Effector CD4-positive, alpha-beta T cell (primary cell): ENCODE measurements at places on chromosomes 12 and 14.

GRCh38 chr14:97058589-97058988 is 261.4 kb downstream of the VRK1 start:
- no peak for DNase-seq

DNA sequence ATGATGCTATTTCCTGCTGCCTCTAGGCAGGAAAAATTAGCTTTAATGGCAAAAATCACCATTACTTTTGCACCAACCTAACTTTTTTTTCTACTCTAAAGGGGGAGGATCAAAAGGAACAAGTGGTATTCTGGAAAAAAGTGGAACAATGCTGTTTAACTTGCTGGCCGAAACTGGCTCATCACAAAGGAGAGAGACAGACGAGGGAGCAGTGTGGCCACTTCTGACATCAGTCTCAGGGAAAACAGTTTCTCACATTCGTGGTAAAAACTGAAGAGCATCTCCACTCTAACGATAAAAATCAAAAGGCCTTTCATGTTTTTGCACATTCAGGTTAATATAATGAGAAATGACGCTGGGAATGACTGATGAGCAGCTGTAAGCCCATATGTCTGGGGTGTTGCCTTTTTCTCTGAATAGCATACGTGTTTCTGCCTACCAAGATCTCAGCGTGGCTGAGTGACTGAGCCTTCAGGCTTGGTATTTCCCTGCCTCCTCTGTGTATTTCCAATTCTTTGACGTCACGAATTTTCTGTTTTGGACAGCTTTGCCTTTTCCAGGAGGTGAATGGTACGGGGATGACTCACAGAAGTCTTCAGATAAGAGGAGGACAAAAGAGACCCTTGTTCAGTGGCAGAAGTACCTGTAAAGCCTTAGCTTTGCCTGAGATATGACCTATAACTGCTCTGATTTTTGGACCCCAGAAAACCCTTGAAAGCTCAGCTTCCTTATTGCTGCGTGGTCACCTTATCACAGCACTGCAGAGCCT is 358.8 kb downstream of the GLT1D1 start:
- DNase-seq: no peak

DNA sequence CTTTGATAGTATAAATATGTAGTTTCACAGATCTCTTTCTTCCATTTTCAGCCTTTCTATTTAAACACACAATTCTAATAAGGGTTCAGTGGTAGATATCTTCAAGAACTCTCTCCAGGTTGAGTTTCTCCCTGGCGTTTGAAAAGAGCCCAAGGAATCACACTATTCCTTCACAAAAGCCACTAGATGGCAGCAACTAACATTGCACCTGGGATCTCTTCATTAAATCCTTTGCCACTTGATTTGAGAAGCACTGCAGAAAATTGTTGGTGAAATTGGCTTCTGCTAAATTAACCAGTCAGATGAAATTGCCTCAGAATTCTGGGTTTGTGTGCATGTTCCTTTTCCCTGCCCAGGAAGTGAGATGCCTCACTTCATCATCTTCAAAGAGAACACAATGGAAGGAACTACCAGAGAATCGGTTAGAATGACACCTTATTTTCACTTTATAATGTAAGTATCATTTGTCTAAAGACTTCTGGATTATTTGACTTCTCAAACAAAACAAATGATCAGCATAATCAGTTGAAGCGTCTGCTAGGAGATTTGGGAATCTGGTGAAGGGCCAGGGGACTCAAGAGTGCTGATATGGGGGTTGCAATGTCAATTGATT is 6.8 kb downstream of the CCDC198 start:
- no peak for DNase-seq

DNA sequence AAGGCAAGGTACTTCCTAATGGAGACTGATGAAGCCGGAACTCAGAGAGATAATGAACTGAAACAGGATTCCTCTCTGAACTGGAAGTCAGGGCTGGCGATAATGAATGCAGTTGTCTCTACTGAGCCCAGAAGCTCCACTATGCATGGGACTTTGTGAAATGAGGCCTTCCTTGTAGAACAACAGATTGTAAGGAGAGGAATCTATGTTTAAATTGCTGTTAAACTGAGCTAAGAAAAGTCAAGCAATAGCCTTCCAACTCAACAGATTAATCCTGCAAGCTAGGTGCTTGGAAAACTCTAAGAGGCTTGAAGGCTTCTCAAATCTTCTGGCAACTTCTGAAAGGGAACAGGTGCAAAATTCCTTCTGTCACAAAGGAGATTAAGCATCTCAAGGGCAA is 119.5 kb upstream of the ARHGAP5 start:
- no peak for DNase-seq

GRCh38 chr12:92442782-92443181 is 260.0 kb upstream of the PLEKHG7 start:
- no peak for DNase-seq

DNA sequence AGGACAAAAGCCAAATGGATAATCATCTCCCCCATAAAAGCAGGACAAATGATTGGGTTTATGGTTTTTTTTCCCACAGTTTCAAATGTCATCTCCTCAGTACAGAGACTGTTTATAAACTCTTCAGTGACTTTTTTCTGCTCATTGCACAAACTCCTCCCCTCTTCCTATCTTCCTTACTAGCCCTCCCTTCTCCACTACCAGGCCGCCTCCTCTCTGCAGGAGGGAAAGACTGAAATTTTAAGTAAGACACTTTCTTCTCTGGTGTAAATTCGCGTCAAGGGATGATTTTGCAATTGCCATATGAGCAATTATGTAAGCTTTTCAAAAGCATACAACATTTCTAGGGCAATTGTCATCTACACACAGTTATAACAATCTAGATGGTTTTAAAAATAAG is 37.0 kb downstream of the BTG1 start:
- no peak for DNase-seq

GRCh38 chr12:56884421-56884820 is 49.8 kb downstream of the SDR9C7 start:
- DNase-seq: no peak

GRCh38 chr14:74637178-74637550 is 25.1 kb upstream of the LTBP2 start:
- no peak for DNase-seq

- no peak for DNase-seq
Observed at GRCh38 chr14:80978403-80978802, 23.0 kb downstream of the TSHR start.

DNA sequence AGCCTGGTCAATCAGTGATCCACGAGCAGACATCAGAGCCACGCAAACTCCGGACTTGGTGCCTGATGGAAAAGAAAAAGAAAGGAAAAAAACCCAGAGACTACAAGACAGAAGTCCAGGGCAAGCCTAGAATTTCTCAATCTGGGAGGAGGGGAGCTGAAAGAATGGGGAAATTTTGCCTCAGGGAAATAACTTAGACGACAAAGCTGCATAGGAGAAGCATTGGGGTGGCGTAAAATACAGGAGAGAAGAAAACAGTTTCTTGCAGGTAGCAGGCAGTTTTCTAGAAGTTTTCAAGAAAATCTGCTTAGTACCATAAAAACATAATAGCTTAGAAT is 2.6 kb upstream of the SLC11A2 start:
- DNase-seq: no peak

DNA sequence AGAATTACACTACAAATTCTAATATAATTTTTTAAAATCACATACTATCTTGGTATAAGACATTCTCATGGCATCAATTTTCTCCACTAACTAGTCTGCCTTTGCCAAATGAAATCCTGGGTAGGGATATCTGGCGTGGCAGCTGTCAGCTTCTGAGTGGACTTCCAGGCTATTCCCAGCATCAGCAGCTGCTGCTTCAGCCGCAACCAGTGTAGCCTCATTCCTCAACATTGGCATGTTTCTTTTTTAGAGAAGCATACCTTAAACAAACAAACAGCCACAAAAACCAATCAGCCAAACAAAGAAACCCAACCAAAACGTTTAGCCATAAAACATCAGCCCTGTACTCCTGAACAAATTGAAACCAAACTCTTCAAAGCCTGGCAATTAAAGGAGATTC is 235.8 kb downstream of the SSPN start:
- DNase-seq: no peak

DNA sequence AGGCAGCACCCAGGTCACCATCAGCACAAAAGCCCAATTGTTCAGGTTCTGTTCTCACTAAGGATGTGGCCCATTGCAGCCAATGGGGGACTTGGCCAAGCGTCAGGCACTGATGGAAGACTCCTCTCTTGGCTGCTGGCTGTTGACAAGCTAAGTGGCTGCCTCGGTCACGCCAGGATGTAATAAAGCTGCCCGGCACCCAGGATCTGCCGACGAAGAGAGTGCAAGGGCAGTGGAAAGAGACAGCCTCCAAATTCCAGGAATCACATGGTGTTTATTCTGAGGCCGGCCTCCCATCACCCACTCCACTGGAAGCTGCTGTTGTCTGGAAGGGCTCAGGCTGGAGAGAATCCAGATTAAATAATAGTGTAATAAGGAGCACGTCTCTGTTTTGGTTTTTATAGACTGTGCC is 451.8 kb upstream of the TBX3 start:
- DNase-seq: no peak

- DNase-seq: no peak
Observed at GRCh38 chr12:122072031-122072970, 6.3 kb upstream of the MLXIP start.

- DNase-seq: no peak
Observed at GRCh38 chr14:26828741-26829140, 230.9 kb upstream of the NOVA1 start.

GRCh38 chr12:124008595-124008994 is 35.6 kb downstream of the ZNF664 start:
- no peak for DNase-seq
